Kidney glomerular epithelial cell (primary cell): ENCODE measurements at places on chromosomes 5 and 9.

GRCh38 chr9:83340451-83340850 is 197.8 kb downstream of the FRMD3 start:
- DNase-seq, result no peak

- no peak for DNase-seq
Observed at GRCh38 chr5:120544043-120544442, 79.9 kb downstream of the PRR16 start.

GRCh38 chr5:105506692-105507277 is 1944.2 kb upstream of the NUDT12 start:
- peak; percentile 11 for DNase-seq

GRCh38 chr5:146878476-146879172 is at the start of gene PPP2R2B:
TSS of gene PPP2R2B (minus strand) at chr5:146878757.
- DNase-seq, result peak; percentile 48

GRCh38 chr9:21549251-21549765 is 67.2 kb upstream of the IFNE start:
- DNase-seq, result peak; percentile 93

- peak; percentile 33 for DNase-seq
Observed at GRCh38 chr5:178548746-178549145, 41.4 kb downstream of the COL23A1 start.

DNA sequence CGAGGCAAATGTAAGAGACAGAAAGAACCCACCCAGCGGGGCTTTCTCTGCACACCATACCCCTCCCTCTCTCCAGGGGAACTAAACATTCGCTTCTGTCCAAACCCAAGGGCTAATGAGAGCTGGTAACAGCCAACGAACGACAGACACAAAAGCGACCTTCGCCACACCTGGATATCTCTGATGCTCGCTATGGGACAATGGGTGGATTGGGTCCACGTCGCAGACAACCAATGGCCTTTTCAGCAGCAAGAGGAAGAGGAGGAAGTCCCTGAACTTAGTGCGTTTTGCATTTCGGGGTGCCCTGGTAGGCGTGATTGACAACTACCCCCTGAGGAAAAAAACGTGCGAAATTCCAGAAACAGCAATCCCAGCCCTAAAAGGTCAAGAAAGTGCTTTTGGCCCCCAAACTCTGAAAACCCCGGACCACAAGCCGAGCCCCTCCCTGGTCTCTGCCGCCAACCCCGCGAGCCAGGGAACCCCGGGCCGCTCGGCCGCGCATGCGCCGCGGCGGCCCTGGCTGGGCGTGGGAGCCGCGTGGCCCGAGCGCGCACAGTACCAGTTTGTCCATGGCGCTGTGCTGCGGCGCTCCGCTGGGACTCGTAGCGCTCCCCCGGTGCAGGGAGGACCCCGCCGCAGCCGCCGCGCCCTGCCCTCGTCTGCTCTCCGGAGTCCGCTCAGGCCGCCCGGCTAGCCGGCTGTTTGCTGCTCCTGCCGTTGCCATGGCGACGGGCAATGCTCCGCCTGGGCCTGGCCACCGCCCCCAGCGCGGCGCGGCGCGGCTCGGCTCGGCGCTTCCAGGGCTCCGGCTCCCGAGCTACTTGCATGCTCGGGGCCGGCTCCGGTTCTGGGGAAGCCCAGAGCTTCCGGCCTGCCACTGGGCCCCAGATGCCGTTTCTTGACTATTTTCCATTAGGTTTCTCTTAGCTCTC is 66.9 kb upstream of the DNAH5 start:
- DNase-seq, result peak; percentile 64

- DNase-seq, result no peak
Observed at GRCh38 chr5:155066886-155067595, 53.5 kb downstream of the KIF4B start.

DNA sequence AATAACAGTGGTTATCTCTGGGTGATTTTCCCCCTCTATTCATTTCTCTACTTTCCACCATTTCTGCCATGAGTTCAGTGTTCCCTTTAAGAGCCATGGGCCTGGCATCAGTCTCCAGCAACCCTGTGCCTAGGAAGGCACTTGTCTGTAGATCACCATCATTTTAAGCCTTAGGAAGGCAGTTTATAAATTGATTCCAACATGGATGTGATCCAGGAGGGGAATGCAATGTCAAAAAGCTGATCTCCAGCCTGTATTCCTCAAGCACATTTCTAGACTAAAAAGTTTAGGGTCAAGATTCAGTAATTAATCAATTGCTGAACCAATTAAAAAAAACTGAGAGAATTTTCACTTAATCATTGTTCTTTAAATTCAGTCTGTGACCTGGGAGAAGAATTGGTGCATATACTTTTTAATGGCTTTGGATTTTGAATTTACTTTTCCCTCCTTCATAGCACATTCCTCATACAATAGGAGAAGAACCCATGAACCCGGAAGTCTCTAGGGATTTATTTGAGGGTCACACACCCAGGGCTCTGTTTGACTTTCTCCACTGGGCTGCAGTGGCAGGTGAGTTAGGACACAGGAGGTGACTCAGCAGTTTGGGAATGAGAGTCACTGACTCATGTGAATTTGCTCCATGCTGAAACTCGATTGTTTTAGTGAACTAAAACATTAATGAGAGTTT is 6.1 kb upstream of the ERMP1 start:
- DNase-seq, result peak; percentile 37

GRCh38 chr5:73962801-73963425 is 336.9 kb downstream of the ARHGEF28 start:
- DNase-seq, result peak; percentile 62

DNA sequence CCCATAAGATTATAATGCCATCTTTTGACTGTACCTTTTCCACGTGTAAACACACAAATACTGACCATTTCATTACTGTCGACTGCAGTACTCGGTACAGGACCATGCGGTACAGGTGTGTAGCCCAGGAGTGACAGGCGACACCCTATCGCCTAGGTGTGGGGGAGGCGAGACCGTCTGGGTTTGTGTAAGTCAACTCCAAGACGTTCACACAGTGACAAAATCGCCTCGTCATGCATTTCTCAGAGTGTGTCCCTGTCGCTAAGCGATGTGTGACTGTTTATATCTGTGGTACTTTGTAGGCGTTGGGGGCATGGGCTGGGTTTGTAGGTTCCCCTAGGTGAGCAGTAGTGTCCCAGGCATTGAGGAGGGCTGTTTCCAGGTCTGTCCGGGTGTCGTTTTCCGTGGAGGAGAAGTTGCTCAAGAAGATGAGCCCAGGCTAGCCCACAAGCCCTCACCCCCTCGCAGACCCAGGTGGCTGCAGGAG is 20.3 kb downstream of the NEK6 start:
- no peak for DNase-seq
